ENCODE measurements at places on chromosomes 4 and X.

GRCh38 chr4:158681629-158682028 lies 9.5 kb downstream of the ETFDH start:
- no peak for DNase-seq

GRCh38 chrX:23373129-23373804 lies 38.6 kb downstream of the PTCHD1 start:
- no peak for DNase-seq

DNA sequence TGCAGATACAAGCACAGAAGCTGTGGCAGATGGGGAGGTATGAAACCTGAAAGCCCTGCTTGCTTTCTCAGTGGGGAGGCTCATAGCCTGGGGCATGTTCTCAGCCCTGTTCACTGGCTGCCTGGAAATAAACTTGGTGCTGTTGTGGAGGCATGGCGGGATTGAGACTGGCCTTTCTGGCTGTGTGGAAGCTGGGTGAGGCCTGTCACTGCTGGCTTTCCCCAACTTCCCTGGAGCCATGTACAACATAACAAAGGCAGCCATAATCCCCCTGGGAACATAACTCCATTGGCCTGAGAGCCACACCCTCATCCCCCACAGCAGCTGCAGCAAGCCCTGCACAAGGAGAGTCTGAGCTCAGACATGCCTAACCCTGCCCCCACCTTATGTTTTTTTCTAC lies 237.7 kb upstream of the TLL1 start:
- no peak for DNase-seq

GRCh38 chrX:131828482-131828881 lies 194.6 kb upstream of the STK26 start:
- no peak for DNase-seq

DNA sequence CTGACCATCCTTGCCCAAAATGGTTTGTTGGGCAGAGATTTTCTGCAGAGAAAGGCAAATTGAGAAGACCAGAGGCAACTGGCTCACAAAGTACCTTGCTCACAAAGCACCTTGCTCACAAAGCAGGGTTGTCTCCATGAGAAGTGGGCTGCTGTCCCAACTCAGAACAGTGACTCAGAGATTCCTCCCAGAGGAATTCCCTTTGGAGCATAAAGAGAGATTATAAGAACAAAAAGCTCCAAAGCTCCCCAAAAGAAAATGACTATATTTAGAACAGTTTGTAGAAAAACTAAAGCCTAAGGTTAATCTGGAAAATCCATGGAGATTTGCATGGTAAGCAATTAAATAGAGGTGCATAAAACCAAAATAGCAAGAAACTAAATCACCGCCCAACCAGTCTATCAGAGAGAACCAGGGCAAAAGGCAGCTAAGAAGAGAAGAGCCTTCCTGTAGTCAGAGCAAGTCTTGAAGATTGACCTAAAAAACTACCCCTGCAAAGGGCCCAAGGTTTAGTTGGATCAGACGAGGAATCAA lies 731.4 kb downstream of the FAT4 start:
- no peak for DNase-seq

DNA sequence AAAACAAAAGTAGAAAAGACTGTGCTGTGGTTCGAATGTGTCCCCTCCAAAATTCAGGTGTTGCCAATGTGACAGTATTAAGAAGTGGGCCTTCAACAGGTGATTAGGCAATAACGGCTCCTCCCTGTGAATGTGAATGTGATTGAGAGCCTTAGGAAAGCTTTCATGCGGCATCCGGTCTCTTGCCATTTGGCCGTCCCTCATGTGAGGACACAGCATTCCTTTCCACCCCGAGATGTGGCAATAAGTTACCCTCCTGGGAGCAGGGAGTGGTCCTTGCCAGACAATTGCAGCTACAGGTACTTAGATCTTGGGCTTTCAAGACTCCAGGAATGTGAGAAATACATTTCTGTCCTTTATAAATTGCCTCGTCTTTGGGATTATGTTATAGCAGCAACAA lies 129.3 kb downstream of the CPEB2 start:
- no peak for DNase-seq

GRCh38 chrX:136159611-136160025 lies 12.3 kb downstream of the FHL1 start:
- DNase-seq = no peak

DNA sequence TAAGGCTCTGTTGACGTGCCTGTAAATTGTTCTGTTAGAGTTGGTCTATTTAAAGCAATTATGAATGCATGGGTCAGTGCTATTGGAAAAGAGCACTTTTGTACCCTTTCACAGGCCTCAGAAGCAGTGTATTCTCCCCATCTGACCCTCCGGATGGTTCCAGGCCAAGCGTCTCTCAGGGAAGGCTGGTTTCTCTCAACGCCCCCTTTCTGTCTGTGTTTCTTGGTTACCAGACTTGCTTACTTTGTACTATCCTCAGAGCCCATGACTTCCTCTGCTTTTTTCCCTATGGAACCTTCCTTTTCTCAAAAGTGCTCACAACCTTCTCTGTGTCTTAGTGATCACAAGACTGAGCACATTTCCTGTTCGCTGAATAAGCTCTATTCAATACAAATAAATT lies 559.3 kb upstream of the ZFP42 start:
- no peak for DNase-seq

DNA sequence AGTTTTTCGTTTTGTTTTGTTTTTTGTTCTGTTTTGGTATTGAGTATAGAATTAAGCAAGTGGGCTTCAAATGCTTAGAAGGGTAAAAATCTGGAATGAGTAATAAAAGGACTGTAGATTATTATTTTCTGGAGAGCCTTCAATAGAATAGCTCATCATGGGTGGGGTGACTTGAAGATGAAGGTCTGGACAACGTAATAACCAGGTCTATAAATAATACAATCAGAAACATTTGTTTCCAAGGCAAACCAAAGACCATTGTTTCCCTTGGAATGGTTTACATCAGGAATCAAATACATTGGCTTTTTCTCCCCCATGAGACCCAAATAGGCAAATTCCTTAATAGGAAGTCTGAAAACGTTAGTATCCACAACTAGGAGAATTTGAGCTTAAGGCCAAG lies 721.6 kb downstream of the RPA4 start:
- DNase-seq = no peak

DNA sequence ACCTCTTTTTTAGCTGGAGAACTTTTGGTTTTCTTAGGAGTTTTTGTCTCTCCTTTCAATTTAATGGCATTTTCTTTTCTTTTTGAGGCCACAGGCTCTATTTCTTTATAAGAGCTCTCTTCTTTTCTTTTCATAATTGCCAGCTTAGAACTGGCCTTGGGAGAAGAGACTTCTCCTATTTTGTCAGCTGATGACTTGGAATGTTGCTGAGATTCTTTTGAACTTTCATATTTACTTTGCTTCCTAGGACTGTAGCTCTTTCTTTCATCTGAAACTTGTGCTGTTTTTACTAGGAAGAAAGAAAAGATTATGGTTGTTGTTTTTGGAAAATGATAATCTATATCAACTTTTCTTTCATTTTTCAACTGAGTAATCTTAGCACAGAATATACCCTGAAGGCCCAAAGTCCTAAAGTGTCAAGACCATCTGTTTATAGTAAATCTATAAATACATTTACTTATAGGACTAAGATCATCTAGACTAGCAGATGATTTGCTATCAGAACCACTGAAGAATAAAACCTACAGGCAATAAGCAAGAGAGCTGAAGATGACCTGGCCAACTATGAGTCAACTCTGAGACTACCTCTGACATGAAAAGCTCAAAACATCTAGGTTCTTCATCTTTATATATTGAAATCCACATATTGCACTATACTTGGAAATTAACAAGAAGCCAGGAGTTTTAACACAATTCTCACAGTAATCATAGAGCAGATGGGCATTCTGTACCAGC lies 45.6 kb downstream of the RFC1 start:
- no peak for DNase-seq

- no peak for DNase-seq
These were observed 169.2 kb upstream of the LEF1 start for GRCh38 chr4:108337923-108338322.

DNA sequence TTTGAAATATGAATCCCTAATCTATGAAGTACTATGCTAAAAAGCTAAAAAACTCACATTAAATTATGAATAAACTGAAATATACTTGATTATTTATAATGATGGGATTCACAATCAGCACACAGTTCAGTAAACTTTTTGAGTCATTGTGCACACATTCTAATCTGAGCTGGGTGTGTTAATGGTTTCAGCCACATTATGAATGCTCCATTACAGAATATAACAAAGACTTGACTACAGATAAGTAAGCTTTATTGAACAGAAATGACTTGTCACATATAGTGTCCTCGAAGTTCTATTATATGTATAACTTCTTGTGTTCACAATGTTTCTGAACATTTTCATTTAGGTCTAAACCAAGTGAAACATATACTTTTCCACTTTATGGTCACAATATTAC lies 1649.9 kb upstream of the IGFBP7 start:
- no peak for DNase-seq

DNA sequence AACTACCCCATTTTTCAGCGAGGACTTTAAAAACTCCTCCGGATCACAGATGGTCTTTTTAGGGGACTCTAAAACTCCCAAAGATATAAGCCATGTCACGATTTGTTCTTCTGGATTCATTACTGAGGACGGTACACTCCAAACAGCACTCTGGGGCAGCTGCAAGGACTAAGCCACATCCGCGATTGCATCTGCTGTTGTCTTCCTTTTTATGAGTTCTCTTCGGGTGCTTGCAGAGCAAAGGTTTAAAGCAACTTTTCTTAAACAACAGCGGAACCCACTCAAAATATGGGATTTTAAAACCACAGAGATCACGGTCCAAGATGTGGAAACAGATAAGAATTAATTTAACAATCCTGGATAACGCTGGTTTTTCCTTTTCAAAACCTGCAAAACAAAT lies at the start of gene ARHGEF6:
ARHGEF6 (minus strand) TSS at position 170 of the 400 bp plus-strand sequence; CDS start at position 120, 50 bp downstream.
- no peak for DNase-seq

GRCh38 chrX:97685753-97686152 lies 802.0 kb downstream of the RPA4 start:
- DNase-seq = peak; percentile 2

DNA sequence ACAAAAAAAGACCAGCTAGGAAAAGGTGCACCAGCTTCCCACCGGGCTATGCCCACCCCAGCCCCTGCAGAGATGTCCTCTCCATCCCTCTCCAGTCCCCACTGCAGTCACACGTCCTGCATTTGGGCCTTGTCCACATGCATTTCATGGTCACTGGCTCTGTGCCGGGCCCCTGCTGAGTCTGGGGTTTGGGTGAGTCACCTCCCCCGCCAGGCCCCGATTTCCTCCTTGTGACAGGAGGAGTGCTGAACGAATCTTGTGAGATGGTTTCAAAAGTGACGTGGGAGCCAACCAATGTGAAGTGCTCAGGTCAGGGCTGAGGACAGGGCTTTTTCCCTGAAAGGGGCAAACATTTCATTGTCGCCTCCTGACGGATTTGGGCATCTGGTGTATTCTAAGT lies 7.1 kb downstream of the CPZ start:
- DNase-seq = no peak

DNA sequence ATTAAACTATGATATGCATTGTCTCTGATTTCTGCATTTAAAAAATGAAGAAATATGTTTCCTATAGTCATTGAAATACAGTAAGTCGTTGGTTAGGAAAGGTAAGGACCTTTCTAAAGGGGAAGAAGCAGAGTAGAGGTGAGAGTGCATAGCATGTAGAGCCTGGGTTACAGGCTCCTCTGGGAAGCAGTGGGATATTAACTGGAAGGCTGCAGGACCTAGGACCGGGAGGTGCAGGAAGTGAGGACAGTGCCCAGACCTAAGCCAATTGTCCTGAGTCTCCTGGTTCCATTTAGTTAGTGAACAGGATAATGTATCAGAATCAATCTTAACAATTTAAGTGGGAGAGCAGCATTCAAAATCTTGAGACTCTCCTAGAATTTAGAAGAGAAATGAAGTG lies 237.1 kb upstream of the NUDT6 start:
- DNase-seq = no peak

DNA sequence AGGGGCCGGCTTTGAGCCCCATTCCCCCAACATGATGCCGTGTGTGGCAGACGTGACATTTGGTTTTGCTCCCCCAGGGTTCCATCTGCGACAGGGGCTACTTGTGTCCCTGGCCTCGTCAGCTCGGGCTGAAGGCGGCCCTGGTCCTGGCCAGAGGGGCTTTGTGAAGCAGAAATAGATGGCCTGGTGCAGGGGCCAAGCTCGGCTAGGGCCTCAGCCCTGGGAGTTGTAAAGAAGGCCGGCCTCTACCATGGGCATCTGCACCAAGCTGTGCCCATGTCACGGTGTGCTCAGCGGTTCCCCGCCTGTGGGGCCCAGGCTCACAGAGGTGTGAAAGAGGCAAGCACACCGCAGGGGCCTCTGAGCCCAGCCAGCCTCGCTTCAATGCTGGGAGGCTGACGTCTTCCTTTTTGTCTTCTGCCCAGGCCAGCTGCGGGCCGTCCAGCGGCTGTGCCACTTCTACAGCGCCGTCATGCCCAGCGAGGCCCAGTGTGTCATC lies 32.5 kb downstream of the SH3TC1 start:
- no peak for DNase-seq

DNA sequence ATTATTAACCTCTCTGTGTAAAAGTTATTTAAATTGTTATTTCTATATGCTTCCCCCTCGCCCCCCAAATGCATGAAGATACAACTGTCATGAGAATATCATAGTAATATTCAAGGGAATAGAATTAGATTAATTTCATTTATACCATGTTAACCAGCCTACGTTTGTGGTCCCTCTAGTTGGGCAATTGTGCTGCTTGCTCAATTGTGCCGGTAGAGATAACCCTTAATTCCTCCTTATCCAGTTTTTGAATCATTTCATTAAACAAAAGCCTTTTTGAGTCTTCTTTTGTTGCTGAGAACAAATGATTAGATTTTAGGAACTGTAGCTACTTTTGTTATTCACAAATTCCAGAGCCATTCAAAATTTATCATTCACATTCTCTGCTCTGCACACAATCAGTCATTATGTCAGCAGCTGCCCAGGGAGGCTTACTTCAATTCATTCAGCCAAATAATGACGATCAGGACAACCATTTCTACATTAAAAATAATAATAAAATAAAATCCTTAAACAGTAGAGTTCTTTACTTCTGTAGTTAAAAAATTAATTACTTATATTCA lies 98.1 kb downstream of the ADGRL3 start:
- DNase-seq = no peak

- no peak for DNase-seq
These were observed 11.5 kb upstream of the TBC1D1 start for GRCh38 chr4:37879365-37879764.

DNA sequence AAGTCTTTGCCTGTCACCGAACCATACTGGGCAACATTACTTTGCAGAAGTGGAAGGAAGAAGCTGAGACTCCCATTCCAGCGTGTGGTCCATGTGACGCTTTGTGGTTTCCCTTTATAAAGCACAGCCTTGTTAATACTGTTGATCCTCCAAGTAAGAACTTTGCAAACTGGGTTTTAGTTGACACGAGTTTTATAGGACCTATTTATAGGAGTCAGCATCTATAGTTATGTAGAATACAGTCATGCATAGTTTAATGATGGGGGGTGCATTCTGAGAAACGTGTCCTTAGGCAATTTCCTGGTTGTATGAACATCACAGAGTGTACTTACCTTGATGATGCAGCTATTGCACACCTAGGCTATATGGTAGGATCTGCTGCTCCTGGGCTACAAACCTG lies 1879.4 kb upstream of the TENM3 start:
- DNase-seq = no peak
